Islet precursor cell (in vitro differentiated cells): ENCODE measurements at places on chromosomes 13 and 19.
A peak's percentile ranks its signal among the peaks of the same experiment; 100 is the strongest.

DNA sequence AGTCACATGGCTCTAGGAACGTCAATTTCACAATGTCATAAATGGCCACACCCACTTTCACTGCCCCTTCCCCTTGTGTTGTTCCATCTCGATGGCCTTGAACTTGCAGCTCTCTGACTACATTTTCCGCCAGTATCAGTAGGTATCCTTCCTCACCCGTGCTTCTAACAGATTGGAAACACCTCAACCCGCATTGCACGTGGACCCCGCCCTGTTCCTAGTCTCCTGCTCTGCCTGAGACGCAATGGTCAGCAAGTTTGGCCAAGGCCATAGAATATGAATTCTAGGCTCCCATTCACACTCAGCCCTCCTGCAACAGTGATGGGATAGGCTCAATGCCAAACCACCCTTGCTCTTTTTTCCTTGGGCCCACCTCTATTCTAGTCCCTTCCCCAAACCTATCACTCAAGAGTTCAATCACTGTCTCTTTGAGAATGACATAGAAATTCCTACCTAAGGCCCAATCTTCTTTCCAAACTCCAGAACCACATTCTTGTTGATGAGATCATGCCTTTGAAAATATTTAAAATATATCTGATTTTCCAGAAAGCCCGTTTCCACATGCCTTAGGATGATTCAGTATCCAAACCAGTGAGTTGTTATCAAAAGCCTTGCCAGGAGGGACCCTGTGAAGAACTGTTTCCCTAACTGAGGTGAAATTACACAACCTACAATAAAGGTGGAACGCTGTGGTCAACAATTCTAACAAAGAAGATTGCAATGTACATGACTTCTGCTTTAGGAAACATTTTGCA is 334.6 kb downstream of the MYO16 start:
- no peak for DNase-seq

GRCh38 chr13:24706886-24707585 is 26.8 kb downstream of the ATP12A start:
- DNase-seq = no peak

- no peak for DNase-seq
Measured at GRCh38 chr19:58428617-58429016, 11.3 kb downstream of the ZNF132 start.

DNA sequence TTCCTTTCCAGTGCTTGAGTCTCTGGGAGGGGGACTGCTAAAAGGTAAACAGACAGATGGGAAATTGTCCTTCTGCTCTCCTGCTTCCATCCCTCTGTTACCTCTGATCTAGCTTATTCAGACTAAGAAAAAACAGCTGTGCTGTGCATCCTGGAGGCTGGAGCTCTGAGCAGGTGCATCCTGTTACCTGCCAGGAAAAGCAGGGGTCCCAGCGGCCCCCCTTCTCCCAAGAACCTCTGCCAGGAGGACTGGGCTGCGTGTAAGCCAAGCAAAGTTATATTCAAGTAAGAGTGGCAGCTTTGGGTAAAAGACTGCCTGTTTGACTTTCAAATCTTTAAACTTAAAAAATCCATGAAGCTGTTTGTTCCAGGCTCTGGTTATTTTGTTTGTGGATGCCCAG is 75.1 kb downstream of the C13orf42 start:
- DNase-seq = peak; percentile 36

- DNase-seq = peak; percentile 76
Measured at GRCh38 chr19:40392894-40393517, 3.0 kb upstream of the HIPK4 start.

DNA sequence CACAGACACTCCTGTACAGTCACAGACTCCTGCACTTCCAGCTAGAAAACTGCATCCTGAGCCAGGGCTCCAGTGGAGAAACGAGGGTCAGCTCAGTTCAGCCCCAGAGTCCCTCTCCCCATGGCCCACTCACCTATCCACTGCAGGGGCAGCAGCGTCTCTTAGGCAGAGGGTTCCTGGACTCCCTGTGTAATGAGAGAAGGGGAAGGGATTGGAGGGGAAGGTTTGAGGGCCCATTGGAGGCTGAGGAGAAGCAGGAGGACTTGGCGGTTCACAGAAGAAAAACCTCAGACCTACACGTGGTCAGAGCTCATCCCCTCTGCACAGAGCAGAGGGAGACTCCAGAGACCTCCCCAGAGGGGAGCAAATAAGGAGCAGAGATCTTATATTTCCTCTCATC is 9.2 kb upstream of the CEACAM18 start:
- DNase-seq = peak; percentile 33

DNA sequence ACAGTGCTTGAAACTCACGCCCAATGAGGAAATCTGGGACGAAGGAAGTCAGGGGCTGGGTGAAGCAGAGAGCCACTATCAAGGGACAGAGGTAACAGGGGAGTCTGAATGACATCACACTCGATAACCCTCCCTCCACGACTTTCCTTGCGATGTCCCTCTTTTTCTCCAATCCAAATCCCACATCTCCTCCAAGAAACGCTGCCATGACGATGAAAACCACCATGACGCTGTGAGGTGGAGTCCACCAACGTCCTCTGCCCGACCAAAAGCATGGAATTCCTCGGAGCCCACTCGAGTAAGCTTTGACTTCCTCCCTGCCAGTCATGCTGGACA is 967 bp downstream of the REXO1 start:
- DNase-seq = no peak

DNA sequence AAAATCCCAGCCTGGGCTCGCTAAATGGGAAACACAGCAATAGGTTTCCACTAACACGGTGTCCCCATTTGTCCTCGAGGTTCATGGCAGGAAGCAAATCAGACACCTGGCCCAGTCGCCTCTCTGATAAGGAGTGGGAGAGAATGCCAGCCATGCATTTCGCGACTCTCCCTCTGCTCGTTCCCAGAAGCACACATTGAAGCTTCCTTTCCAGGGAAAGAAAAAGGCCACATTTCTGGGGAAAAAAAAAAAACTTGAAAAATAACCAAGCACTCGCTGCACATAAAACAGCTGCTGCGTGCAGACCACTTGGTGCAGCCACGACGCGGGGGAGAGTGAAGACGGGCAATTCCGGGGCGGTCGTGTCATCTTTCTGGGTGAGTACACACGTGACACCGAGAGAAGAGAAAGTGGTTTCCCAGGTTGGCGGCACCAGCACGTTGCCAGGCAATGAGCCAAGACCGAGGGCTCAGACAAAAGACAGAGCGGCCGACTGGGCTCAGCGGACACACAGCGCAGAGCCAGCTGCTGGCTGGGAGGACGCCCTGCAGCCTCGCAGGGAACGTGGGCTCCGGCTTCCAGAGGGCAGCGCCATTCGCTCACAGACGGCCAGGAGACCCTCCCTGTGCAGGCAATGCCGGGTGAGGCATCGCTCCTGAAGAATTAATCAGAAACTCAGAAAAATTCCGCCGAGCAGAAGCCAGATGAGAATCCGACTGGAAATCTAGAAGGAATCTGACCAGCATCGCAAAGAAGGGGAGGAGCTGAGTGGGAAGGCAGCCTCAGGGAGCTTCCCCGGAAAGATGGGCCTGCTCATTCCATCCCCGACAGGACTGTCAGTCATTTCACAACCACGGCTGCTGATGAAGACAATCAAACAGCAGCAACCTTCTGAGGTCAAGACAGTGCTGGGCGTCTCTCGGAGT is 83.2 kb upstream of the IRS2 start:
- peak; percentile 61 for DNase-seq

GRCh38 chr19:46413262-46414031 is at the start of gene CCDC8:
Gene CCDC8 (minus strand): TSS chr19:46413564. CDS start chr19:46412810, 754 bp downstream.
- peak; percentile 98 for DNase-seq

GRCh38 chr19:20664901-20665781 is 3.8 kb upstream of the ZNF626 start:
- DNase-seq = peak; percentile 58

GRCh38 chr13:111595791-111596190 is 275.3 kb downstream of the TEX29 start:
- DNase-seq = no peak

DNA sequence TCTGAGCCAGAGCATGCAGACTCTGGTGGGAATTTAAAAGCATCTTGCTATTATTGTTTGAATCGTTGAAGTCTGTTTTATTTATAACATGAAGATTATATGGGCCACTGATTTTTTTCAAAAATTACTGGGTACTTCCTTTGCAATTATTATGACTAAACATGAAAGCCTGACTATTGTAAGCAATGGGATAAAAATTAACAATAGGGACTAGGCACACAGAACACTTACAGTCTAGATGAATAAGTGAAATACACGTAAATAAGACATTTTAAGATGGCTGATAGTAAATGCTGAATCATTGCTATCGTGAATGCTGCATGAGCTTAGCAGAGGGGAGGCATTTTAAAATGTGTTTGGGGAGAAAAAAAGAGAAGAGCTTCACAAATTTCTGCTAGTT is 81.0 kb upstream of the MAB21L1 start:
- DNase-seq = no peak

DNA sequence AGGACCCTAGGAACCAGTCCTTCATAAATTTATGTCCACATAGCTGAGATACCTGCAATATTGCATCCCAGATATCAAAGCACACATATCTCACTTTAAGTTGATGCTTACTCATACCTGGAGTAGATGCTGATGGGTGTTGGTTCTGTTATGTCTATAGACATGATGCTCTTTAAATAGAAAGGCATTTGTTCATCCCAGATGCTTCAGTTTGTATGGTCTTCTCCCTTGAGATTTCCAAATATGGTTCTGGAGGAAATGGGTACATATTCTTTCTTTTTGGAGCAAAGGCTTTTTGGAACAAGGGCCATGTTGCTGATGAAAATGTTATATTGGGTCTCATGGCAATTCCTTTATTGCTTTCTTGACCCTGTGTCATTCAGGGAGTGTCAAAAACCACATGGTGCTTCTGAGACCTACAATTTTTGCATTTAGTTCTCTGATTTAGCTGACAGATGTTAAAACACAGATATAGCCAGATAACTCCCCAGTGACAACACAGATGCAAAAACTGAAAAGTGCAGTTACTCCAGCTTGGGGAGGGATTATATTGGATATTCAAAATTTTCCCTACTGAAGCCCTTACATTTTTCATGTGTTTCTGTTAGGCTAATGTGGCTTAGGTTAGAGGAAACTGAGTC is 211.4 kb downstream of the KCNRG start:
- no peak for DNase-seq

DNA sequence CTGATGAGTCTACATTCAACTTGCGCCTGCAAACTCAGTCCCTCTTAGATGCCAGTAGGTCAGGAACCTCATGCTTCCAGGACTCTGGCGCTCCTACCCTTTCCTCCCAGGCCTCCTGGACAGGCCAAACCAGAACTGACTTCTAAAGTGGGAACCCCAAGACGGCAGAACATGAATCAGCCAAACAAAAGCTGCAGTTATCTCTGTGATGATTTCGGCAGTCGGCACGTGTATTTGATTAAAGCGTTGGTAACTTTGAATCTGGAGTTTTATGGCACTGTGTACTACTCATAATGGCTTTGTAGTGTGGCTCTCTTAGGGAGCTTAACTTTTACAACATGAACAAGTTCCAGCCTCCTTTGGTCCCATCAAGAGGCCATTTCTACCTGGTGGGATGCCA is 13.7 kb downstream of the ACTN4 start:
- DNase-seq = no peak

GRCh38 chr19:41945135-41945766 is 13.9 kb downstream of the RABAC1 start:
- DNase-seq = no peak

GRCh38 chr13:36288794-36289391 is 8.7 kb downstream of the CCDC169 start:
- no peak for DNase-seq

DNA sequence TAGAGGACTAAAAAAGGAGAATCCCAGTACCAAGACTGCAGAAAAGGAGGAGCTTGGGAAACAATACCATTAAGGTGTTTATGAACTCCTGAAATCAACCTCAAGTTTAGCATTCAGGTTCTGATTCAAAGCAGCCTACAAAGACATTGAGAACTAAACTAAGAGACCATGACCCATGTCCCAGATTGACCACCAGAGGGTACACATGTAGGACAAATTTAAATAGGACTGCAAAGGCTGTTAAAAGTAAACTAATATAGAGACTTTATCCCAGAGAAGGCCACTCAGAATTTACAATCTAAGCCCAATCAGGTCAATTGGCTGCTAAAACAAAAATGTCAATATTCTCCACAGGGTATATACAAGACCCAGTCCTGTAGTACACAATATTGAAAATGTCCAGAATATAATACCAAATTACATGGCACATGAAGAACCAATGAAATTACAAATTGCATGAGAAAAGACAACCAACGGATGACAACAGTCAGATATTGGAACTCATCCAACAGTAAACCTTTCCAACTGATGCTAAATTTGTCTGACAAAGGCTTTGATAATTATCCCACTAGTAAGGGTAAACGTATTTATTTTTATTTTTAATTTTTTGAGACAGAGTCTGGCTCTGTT is 682.4 kb downstream of the UQCRFS1 start:
- no peak for DNase-seq

DNA sequence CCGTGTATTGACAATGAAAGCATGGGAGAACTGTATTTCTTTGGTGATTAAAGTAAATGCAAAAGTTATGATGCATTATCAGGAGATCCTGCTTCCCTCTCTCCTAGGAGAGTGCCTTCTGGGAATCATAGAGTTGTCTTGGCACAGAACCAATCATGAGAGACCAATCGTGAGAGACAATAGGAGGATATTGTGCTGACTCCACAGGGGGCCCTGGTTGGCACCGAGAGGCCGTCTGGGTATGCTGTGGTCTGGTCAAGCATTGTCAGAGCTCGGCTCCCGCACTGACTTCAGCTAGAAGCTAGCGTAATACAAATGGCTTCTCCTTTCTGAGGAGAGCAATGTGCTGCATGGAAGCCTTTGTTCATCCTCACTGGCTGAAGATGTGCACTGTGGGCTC is 131.5 kb upstream of the GJB6 start:
- DNase-seq = no peak

DNA sequence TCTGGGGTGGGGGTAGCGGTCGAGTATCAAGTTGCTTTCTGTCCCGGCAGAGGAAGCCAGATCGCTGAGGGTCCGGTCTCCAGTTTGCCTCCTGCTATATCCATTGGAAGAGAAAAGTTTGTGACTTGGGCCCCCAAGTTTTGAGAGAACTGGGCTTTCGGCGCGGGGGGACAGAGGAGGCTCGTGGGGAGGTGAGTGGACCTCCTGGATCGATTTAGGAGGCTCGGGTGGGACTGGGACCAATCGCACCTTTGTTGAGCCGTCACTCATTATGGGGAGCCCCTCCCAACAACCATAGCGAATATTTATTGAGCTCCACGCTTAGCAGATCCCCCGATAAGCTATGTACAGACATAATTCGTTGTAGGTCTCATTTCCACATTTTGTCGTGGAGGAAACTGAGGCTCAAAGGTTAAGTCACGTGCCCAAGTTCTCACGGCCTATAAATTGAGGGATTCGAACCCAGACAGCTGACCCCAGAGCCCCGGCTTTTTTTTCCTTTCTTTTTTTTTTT is 909 bp downstream of the RFXANK start:
- DNase-seq = no peak

DNA sequence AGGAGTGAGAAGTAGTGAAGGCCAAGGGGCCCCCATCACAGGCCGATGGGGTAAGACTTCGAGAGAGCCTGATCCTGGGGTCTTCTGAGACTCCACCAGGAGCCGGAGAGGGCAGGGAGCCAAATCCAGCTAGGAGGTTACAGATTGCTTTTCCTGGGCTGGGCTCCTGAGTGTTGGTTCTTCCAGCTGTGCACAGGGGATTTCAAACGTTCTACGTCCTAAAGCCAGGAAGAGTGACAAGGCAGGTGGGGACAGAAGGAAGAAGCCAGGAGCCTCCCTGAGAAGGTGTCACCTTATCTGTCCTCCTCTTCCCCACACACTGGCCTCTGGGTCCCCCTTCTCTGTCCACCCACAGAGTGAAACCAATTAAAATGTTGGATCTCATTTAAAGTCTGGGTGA is 16.1 kb upstream of the TPRX2 start:
- DNase-seq = no peak
